Type B pancreatic cell (in vitro differentiated cells): ENCODE measurements at places on chromosomes 13 and 19. TPM values are rescaled to one million over a fixed set of nuclear protein-coding genes. Genes with fewer than 3 reads are reported as not detected.
A peak's percentile ranks its signal among the peaks of the same experiment; 100 is the strongest.

DNA sequence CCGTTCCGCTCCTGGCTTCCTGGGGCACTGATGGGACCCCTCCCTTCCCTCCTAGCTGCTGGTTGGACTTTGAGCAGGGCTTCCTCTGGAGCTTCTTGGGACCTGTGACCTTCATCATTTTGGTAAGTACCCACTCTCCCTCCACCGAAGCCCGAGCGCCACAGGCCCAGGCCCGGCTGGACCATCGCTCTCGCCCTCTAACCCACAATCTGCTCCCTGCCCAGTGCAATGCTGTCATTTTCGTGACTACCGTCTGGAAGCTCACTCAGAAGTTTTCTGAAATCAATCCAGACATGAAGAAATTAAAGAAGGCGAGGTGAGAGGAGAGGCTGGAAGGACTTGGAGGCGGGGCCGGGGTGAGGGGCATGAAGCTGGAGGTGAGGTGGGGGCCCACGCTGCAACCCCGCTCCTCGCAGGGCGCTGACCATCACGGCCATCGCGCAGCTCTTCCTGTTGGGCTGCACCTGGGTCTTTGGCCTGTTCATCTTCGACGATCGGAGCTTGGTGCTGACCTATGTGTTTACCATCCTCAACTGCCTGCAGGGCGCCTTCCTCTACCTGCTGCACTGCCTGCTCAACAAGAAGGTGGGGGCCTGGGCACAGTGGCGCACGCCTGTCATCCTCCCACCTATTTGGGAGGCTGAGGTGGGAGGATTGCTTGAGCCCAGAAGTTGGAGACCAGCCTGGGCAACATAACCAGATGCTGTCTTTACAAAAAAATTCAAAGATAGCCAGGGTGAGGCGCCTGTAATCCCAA, 12.3 kb downstream of the DDX39A start:
- H3K4me3 ChIP-seq, result no peak overlapping the region
- H3K27ac ChIP-seq, result no peak overlapping the region
- DNase-seq, result no peak
- H3K36me3 ChIP-seq, result no peaks in the 10 kb centered on the region
- H3K4me1 ChIP-seq, result peaks cover 7% of the 10 kb centered on the region

DNA sequence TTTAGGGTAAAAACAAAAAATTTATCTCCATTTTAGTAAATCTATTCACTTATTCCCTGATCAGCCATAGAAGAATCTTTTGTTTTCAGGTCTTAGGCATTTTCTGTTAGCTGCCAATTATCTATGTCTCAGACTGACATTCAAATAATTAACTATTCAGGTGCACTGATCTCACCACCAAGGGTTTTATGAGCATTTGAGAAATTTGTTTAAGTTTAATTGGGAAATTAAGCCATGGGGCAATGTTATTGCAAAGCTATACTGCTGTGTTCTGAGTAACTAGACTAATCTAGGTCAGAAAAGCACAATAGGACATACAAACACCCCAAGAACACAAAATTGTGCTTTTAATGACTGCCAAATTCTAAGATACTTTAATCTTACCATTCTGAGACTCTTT, 210.7 kb upstream of the EDNRB start:
- no peak overlapping the region for H3K27ac ChIP-seq
- no peaks in the 10 kb centered on the region for H3K4me1 ChIP-seq
- H3K36me3 ChIP-seq, result no peaks in the 10 kb centered on the region
- no peak for DNase-seq
- no peak overlapping the region for H3K4me3 ChIP-seq

- H3K27ac ChIP-seq, result no peak overlapping the region
- no peaks in the 10 kb centered on the region for H3K4me1 ChIP-seq
- no peaks in the 10 kb centered on the region for H3K27me3 ChIP-seq
Observed at GRCh38 chr13:41791056-41791455, 169.9 kb downstream of the VWA8 start.

GRCh38 chr13:21884965-21885567, 214.2 kb downstream of the FGF9 start:
- no peak overlapping the region for H3K27ac ChIP-seq
- DNase-seq, result no peak
- H3K36me3 ChIP-seq, result no peaks in the 10 kb centered on the region
- H3K27me3 ChIP-seq, result peaks cover 17% of the 10 kb centered on the region

GRCh38 chr13:100825557-100825956, 151.0 kb upstream of the TMTC4 start:
- no peaks in the 10 kb centered on the region for H3K36me3 ChIP-seq
- H3K4me1 ChIP-seq, result peaks cover 11% of the 10 kb centered on the region
- no peaks in the 10 kb centered on the region for H3K27me3 ChIP-seq
- no peak for DNase-seq

- peak overlapping the region; percentile 58 for H3K4me3 ChIP-seq
- H3K27me3 ChIP-seq, result no peaks in the 10 kb centered on the region
- H3K36me3 ChIP-seq, result no peaks in the 10 kb centered on the region
- no peak for DNase-seq
- H3K27ac ChIP-seq, result no peak overlapping the region
- H3K4me1 ChIP-seq, result peaks cover 10% of the 10 kb centered on the region
Observed at GRCh38 chr19:36031308-36031707, 1.4 kb downstream of the CLIP3 start.

GRCh38 chr13:28624707-28625432, 34.1 kb upstream of the POMP start:
- H3K4me3 ChIP-seq, result no peak overlapping the region
- peaks cover 5% of the 10 kb centered on the region for H3K27me3 ChIP-seq
- H3K4me1 ChIP-seq, result peaks cover 5% of the 10 kb centered on the region
- no peak for DNase-seq
- no peaks in the 10 kb centered on the region for H3K36me3 ChIP-seq
- H3K27ac ChIP-seq, result no peak overlapping the region

- no peaks in the 10 kb centered on the region for H3K36me3 ChIP-seq
- DNase-seq, result no peak
- H3K4me3 ChIP-seq, result no peak overlapping the region
- peaks cover 34% of the 10 kb centered on the region for H3K27me3 ChIP-seq
- no peak overlapping the region for H3K27ac ChIP-seq
Observed at GRCh38 chr13:110114316-110114715, 192.6 kb downstream of the COL4A1 start.

FOSB gene
- total RNA-seq, result 28.4 and 178 TPM in 2 replicates

PSPN gene
- total RNA-seq, result 2.8 and 4.8 TPM in 2 replicates

TMEM255B gene
- total RNA-seq, result 0.92 and 1.9 TPM in 2 replicates

ZNF850 gene
- 10.4 and 11.3 TPM in 2 replicates for total RNA-seq

KCNRG gene
- 0.57 and 1.1 TPM in 2 replicates for total RNA-seq

SLC6A16 gene
- total RNA-seq, result 0.31 and 3.5 TPM in 2 replicates
